ENCODE measurements at places on chromosomes 1 and 21. TPM values are rescaled to one million over a fixed set of nuclear protein-coding genes. Genes with fewer than 3 reads are reported as not detected.

The ARHGEF2 gene
- total RNA-seq, result 46.0 TPM

The LEFTY2 gene
- not detected for total RNA-seq

The C8B gene
- not detected for total RNA-seq

The ZBTB8B gene
- total RNA-seq, result under 0.01 TPM

The OLFML3 gene
- total RNA-seq, result 3.7 TPM

The AKR7A3 gene
- 0.16 TPM for total RNA-seq

The RHBDL2 gene
- 2.2 TPM for total RNA-seq

The NEXN gene
- total RNA-seq, result 4.6 TPM

The FCRL2 gene
- not detected for total RNA-seq
